GM12878 (cell line): ENCODE measurements at places on chromosomes 6 and 20. TPM values are rescaled to one million over a fixed set of nuclear protein-coding genes. Genes with fewer than 3 reads are reported as not detected.

GRCh38 chr6:166446146-166446545, 63.4 kb upstream of the MPC1 start:
- no peak for DNase-seq

DNA sequence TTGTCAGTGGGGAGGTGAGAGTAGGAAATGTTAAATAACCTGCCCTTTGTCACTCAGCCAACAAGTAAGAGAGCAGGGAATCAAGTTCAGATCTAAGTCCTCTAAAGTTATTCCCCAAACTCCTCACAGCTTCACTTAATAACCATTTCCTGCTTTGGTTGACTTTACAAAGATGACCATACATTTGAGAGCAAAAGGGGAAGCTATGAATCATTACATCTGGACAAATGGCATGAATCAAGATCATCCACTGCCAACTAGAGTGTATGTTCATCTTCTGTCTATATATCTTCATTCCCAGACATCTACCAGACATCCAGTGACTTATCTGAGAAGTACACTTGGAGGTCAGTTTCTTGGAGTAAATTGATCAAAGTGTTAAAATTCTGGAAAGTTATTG, 15.1 kb upstream of the HIVEP2 start:
- DNase-seq: no peak

GRCh38 chr20:63216849-63217471, 1.0 kb upstream of the YTHDF1 start:
- no peak for DNase-seq

DNA sequence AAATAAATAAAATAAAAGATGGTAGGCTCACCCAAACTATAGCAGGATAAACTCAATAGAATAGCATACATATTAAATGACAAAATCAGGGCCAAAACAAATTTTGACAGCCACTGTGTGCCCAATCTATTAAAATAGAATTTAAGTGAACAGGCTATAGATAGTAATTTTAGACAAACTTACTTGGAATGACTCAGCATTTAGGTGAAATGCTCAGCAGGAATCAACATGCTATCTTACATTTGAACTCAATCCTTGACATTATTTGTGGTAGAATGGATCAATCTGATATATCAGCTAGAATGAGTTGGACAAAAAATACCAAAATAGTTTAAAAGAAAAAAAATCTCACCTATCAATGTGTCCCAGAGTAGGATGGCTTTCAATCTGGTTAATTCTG, 578.6 kb downstream of the RFPL4B start:
- no peak for DNase-seq

DNA sequence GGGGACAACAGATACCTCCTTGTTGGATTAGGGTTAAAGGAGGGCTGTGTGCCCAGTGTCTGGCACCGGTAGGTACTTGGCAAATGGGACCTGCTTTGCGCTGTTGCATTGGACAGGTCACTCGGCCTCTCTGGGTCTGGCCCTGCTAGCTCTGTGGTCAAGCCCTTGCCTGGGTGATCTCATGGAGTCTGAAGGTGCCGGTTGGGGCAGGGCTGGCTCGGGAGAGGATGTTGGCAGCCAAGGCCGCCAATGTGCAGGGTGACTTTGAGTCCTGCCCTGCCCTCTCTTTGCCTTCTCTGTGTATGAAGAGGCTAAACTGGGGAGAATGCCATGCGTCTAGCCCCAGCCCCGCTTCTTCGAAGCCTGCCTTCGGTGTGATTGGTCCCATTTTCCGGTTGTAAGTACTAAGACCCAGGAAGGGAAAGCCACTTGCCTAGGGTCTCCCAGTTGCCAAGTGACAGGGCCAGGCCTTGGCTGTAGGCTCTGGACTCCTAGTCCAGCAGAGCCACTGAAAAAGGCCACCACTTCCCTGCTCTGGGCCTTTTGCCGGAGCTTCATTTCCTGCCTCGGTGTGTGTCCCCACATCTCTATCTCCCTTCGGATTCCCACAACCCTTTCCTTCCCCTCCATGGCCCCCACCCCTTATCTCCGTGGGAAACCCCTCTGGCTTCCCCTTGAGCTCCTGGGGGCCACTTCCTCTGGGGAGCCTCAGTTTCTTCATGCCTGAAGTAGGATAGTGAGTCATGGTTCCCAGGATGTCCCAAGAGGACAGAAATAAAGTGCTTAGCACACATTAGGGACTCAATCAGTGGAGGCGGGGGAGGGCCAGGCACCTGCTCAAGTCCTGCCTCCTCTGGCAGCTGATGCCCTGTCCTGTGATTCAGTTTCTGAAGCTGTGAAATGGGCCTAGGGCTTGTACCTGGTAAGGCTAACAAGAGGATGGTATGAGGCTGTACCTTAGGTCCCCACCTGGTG, 3.9 kb downstream of the SRC start:
- DNase-seq: no peak

The SAPCD1 gene
- total RNA-seq: 8.6 and 13.0 TPM in 2 replicates

The GPSM3 gene
- 131 TPM in 2 replicates for total RNA-seq

The MAP7 gene
- 0.13 and 0.21 TPM in 2 replicates for total RNA-seq

The GABRR1 gene
- not detected in 2 replicates for total RNA-seq

The CD93 gene
- 2.5 and 2.6 TPM in 2 replicates for total RNA-seq
